ENCODE measurements at places on chromosomes 7 and 10.

DNA sequence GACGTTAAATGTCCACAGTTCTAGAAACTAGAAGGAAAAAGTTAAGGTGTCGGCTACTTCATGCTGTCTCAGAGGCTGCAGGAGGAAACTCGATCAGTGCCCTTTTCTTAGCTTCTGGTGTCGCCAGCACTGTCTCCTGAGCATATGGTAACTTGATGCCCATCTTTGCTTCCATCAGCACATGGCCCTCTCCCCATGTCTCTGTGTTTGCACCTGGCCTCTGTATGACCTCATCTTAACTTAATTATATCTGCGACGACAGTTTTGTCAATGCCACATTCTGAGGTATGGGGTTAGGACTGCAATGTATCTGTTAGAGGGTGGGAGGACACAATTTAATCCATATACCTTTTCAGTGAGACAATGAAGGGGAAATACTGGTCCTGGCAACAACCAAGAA lies 449.9 kb downstream of the POM121L12 start:
- DNase-seq = no peak

GRCh38 chr7:132239422-132239994 lies 336.8 kb downstream of the PLXNA4 start:
- DNase-seq = no peak

GRCh38 chr7:149733924-149734790 lies 39.2 kb downstream of the ZNF467 start:
- DNase-seq = no peak

GRCh38 chr10:48503293-48503911 lies 101.5 kb downstream of the ARHGAP22 start:
- no peak for DNase-seq

DNA sequence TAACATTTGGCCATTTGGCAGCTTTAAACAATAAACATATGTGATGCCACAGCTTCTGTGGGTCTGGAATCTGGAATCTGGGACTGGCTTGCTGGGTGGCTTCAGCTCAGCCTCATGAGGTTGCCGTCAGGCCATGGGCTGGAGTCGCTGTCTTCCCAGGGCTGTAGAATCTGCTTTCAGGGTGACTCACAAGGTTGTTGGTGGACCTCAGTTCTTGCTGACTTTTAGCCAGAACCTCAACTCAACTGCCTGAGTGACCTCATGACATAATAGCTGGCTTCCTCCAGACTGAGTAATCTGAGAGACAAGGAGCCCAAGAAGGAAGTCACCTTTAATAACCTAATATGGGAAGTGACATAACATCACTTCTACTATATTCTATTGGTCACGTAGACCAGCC lies 44.6 kb upstream of the TSPAN13 start:
- no peak for DNase-seq

GRCh38 chr7:91993976-91994375 lies 53.3 kb downstream of the AKAP9 start:
- DNase-seq = no peak

- no peak for DNase-seq
These were observed 248.5 kb downstream of the BUB3 start for GRCh38 chr10:123402656-123403055.

- no peak for DNase-seq
These were observed 139.8 kb upstream of the NAMPT start for GRCh38 chr7:106424476-106425016.

- DNase-seq = no peak
These were observed 23.1 kb downstream of the ZNF467 start for GRCh38 chr7:149750122-149750845.

DNA sequence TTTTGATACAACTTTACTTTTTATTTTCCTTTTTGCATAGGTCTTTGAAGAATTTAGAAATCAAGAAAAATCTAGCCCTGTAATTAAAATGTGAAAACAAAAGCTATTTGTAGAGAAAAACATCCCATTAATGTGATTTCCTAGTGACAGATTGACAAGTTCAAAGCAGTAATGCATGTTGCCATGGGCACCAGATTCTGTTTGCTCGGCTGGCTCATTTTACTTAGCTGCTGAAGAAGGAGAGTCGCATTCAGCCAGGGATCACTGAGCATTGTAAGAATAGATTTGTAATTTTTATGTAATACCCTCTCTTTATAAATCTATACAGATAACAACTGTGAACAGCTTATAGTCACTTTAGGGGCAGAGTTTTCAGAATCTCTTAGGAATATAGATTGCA lies 28.5 kb downstream of the DNAJB9 start:
- no peak for DNase-seq

GRCh38 chr10:14397066-14397465 lies 66.3 kb upstream of the FRMD4A start:
- DNase-seq = no peak

DNA sequence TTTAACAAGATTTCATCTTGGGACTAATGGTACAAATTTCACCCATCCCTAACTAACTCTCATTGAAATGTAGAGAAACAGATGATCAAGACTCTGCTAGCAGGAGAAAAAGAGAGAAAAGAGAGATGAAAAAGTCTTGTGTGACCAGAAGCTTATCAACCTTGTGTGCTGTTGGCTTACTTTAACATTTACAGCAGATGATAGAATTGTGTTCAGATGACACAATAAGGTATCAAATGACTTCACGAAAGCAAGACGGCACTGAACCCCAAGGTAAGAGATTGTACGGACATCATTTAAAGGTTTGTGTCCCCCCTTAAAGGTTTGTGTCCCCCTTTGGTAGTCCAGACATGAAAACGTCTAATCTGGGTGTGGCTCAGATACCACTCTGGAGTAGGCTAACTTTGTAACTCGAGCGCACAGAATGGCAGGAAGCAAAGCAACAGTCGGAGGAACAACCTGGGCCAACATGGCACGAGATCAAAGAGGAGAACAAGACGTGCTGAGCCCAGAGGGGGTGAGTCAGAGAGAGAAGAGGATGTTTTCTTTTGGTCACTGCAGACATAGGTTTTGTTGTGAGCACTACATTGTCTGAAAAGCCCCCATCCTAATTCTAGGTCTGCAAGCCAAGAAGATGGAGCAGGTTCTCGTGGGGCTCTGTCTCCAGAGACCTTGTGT lies 10.4 kb upstream of the LMBR1 start:
- DNase-seq = no peak

DNA sequence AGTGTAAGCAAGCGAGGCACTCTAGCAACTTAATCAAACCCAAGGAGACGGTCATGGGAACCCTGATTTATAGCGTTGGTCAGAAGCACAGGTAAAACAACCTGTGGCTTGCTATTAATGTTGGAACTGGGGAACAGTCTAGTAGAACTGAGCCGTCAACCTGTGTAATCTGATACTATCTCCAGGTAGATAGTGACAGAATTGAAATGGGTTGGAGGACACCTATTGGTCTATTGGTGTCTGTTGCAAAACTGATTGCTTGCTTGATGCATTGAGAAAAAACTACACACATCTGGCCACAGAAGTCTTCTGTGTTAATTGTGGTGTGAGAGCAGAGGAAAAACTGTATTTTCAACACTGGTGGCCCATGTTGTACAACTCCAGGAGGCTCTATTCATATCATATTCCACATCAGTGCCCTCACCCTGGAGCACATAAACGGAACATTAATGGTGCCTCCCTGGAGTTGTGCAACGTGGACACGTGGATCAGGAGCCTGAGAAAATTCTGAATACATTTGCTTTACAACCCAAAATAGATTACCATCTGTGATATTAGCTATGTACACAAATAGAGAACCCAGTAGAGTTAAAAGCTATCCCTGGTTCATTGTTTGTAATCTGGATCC lies 112.2 kb downstream of the MYO3A start:
- no peak for DNase-seq

GRCh38 chr7:155382802-155383171 lies 75.1 kb upstream of the EN2 start:
- no peak for DNase-seq

- no peak for DNase-seq
These were observed 80.7 kb upstream of the BTBD16 start for GRCh38 chr10:122190176-122190943.

DNA sequence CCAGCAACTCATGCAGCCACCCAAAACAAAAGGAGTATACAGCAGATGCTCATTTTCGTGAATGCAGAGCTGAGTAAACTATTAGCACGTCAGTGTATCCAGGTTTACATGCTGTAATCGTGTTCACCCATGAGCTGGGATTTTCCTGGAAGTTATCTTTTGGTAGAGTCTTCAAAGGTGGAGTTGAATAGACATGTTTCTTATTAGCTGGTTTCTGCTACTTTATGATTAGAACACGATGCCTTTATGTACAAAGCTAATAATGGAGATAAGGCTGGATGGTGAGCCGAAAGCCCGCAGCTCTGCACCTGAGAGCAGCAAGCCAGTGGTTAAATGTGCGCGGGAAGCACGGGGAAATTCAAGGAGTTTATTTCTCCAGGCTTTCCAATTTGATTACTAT lies 123.8 kb downstream of the ADARB2 start:
- no peak for DNase-seq

- no peak for DNase-seq
These were observed 6.6 kb upstream of the NPC1L1 start for GRCh38 chr7:44547536-44548231.

DNA sequence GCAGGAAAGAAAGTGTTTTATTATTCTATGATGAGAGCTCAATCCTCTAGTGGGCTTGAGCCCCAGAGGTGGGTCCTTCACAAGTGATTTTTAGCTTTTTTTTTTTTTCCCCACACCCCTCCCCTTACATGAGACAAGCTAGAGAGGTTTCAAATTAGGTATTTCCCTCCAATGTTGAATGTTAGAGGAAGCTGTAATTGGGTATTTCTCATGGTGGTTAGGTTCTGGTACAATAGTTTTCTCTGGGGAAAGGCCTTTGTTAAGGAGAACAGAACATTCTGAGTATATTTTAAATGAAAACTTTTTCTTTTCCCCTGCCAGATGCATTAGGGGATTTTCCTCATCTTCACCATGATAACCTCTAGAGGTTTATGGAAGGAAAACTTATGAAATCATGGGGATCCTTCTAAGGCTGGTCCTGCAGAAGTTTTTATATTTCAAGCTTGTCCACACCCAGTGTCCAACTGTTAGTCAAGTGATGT lies 1039.7 kb downstream of the NRG3 start:
- no peak for DNase-seq

DNA sequence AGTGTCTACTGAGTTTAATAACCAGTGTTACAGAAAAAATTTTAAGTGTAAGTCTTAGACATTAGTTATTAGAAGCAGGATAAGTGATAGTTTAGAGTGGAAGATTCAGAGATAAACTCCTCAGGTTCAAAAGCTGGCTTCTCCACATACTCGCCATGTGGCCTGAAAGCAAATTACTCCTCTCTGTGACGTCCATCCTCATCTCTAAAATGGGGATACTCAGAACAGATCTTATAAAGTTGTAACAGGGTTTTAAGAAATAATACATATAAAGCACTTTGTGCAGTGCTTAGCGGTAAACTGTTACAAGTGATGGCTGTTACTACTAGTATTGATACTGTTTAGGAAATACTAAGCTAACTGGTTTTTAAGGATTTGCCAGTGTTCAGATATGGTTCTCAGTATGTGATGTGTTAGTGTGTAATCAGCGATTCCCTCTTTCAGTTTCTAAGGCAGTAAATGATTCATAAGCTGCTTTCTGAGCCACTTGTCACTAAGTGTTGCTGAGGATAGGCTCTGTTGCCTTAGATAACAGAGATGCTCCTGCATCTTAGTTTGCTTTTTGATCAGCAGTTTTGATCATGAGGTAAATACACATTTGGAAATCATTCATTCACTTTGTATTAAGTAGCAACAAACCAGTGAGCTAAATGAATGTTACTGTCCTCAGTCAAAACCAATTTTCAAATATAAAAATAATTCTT lies 58.7 kb downstream of the CYP51A1 start:
- no peak for DNase-seq

GRCh38 chr10:68537796-68538195 lies 10.5 kb upstream of the SLC25A16 start:
- no peak for DNase-seq

GRCh38 chr10:84511709-84512285 lies 183.4 kb downstream of the CCSER2 start:
- no peak for DNase-seq

DNA sequence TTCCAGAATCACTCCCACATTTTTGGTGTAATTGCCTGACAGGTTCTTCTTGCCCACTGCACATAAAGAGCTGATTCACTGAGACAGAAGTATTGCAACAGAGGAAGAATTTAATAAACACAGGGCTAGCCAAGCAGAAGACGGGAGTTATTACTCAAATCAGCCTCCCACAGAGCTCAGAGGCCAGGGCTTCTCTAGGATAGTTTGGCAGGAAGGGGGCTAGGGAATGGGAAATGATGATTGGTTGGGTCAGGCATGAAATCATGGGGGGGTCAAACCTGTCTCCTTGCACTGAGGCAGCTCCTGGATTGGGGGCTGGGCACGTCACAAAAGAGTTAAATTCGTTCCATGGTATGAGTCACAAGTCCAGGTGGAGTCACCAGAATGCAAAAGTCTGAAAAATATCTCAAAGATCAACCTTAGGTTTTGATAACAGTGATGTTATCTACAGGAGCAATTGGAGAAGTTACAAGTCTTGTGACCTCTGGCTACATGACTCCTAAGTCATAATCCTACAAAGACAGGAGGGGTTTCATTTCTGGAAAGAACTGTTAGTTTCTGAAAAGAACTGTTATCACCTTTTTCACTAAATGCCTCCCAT lies 30.2 kb upstream of the ERCC6 start:
- DNase-seq = no peak

- no peak for DNase-seq
These were observed 10.0 kb upstream of the DDIT4 start for GRCh38 chr10:72263613-72264241.

- no peak for DNase-seq
These were observed 1528.8 kb upstream of the LRRTM3 start for GRCh38 chr10:65396997-65397396.

- DNase-seq = no peak
These were observed 49.5 kb upstream of the CACUL1 start for GRCh38 chr10:118804262-118804773.

GRCh38 chr7:112538726-112539255 lies 58.0 kb downstream of the LSMEM1 start:
- DNase-seq = no peak

DNA sequence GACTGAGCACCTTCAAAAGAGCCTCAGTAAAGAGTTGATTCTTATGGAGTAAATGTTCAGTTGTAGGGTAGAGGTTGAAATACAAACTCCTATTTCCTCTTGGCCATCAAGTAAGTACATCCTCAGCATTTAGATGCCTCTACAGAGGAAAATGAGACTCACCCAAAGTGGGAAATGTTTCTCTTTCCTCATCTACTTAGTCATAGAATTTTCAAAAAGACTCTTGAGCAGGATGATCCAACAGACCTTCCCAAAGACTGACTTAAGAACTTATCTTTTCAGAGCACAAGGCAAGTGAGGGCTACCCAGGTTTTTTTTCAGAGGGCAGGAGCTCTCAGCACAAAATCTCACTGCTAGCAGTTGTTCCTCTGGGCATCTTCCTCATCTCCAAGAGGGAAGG lies 449.1 kb downstream of the KCNMA1 start:
- DNase-seq = no peak

- no peak for DNase-seq
These were observed 22.9 kb upstream of the AQP1 start for GRCh38 chr7:30888747-30889146.

DNA sequence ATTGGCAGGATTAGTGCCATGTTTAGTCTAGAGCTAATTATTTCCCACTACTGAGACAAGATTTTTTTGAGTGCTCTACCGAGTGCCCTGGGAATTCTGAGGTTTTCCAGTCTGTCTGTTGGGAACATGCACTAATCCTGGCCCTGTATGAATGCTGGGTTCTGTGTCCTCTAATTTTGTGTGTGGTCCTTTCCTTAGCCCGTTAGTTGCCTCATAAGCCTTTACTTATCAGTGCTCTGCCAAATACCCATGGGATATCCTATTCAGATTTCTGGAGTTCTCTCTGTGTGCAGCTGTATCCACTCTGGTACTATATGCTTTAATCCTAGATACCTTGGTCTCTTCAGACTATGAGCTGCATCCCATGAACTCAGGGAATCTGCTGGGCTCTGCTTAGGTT lies 13.1 kb downstream of the CSGALNACT2 start:
- no peak for DNase-seq

Data from stimulated activated CD8-positive, alpha-beta memory T cell treated with anti-CD3 and anti-CD28 coated beads, Interleukin-7, amount 100 ng/mL, for 48 hours (primary cell).